ENCODE measurements at places on chromosomes 6 and 20. TPM values are rescaled to one million over a fixed set of nuclear protein-coding genes. Genes with fewer than 3 reads are reported as not detected.

Gene PAK1IP1
- 10.4 TPM for total RNA-seq

Gene PRDM1
- 1.1 TPM for total RNA-seq

DNA sequence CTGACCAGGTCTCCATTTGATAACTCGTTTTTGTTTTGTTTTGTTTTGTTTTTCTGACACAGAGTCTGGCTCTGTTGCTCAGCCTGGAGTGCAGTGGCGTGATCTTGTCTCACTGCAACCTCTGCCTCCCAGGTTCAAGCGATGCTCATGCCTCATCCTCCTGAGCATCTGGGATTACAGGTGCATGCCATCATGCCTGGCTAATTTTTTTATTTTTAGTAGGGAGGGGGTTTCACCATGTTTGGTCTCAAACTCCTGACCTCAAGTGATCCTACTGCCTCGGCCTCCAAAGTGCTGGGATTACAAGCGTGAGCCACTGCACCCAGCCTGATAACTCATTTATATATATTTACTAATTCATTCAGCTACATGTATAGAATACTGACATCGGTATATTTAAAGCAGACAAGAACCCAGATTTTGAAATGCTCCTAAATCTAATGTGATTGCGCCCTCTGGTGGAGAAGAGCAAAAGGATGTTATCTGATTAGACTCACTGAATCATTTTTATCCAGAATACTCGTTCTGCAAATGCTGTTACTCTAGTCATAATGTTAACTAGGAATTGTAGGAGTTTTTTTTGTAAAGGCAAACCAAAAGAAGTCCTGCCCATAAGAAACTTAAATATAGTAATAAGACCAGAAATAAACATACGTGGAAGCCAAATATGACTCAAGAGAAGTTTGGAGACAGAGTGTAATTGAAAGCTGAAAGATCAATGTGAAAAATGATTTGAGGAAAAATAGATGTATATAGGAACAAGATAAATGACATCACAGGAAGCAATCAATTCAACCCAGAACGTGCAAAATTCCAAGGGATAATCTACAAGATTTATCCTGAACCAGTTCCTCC, 5.3 kb upstream of the COL12A1 start:
- no peak for DNase-seq

DNA sequence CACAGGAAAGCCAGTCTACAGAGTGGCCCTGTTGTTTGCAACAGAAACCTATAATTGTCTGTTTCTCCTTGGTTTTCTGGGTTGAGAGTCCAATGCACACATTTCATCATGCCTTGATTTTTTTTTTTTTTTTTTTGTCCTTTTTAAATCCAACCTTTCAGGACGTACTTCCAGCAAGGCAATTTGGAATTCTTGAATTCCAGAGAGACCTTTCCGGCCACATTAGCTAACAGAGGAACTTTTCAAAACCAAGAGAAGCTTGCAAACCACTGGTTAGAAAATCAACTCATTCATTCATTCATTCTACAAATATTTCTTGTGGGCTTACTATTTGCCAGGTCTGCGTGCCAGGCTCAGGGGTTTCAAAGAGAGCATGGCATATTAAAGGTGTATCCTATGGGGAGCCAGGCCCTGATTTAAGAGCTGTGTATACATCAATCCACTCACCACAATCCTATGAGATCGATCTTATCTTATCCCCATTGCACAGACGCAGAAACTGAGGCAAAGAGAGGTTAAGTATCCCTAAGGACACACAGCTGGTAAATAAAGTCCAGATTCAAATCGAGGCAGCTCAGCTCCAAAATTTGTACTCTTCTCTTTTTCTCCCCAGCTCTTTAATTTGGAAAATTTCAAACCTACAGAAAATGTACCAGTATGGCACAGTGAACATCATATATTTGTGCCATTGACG, 43.0 kb downstream of the EYA2 start:
- no peak for DNase-seq

Gene ZSCAN23
- 2.1 TPM for total RNA-seq

DNA sequence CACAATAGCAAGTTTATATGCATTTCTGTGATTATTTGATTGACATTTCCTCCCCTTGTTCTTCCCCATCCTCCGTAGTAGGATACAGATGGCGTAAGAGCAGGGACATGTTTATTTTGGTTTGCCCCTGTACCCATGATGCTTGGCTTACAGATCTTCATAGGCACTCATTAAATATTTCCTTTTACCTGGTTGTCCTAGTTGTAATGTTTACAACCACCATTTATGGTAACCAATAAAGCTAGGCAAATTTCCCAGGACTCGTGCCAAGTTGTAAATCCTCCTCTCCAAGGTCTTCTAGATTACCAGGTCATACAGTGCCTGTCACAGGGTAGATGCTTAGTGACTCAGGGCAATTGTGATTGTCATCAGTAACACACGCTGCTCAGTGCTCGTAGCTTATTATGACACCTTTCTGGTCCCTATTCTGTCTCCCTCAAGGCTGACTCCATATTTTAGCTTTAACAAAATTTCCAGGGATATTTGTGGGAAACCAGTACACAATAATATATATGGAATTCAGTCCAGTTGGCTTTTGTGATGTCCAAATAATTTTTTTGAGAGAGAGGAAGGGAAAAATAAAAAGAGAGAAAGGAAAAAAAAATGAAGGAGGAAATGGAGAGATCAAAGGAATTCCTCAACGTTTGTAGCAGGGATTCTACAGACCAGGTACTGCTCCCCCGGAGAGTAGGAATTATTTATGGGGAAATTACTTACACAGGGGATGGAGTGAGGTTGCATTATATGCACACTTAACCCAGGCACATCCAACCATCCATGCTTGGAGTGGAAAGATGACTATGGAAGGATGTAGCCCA, 24.6 kb downstream of the CYP24A1 start:
- no peak for DNase-seq

DNA sequence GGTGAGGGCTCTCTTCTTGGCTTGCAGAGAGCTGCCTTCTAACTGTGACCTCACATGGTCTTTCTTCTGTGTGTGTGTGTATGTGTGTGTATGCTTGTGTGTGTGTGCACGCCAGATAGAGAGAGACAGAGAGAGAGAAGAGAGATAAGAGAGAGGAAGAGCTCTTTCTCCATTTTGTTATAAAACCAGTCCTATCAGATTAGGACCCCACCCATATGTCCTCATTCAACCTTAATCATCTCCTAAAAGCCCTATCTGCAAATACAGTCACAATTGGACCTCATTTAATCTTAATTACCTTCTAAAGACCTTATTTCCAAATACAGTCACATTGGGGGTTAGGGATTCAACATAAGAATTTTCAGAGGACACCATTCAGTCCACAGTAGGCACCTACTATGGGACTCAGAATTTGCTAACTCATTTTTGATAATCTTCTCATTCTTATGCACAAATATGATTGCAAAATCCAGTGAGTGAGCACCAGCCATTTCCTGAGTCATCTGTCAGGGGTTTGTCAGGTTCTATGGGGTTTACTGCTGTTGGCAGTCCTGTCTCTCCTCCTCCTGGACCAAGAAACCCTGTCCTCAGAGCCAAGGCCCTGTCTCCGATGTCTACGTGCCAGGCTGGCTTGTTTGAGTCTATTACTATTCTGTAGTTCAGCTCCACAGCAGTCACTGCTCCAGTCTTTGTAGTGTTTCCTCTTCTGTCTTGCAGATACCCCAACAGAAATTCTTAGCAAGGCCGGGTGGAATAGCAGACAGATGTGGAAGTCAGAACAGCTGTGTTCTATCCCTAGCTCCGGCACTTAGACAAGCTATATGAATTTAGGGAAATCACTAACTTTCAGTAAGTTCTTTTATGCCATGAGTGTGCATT, 59.0 kb upstream of the FAM184A start:
- no peak for DNase-seq

GRCh38 chr6:160379466-160379865, 31.3 kb downstream of the SLC22A3 start:
- no peak for DNase-seq

DNA sequence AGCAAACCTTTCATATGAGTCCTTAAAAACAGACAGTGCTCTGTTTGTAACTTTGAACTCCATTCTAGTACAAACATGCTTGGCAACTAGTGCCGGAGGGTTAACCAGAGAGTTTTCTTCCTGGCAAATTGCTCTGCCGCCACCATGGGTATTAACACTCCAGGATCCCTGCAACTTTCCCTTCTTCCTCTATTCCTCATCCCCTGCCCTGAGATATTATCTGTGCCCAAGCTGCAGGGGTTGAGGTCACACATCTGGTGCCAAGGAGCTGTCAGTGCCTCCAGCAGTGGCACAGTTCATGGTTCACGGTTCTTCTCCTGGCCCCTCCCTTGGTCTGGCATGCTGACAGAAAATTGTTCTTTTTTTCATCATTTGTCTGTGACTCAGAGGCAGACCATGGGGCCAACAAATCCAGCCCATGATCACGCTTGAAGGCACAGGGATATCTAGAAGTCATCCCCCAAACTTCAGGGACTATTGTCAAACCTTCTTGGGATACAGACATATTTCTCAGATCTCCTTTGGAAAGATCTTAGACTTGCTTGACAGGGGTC, 77.5 kb downstream of the ATXN1 start:
- DNase-seq: no peak

DNA sequence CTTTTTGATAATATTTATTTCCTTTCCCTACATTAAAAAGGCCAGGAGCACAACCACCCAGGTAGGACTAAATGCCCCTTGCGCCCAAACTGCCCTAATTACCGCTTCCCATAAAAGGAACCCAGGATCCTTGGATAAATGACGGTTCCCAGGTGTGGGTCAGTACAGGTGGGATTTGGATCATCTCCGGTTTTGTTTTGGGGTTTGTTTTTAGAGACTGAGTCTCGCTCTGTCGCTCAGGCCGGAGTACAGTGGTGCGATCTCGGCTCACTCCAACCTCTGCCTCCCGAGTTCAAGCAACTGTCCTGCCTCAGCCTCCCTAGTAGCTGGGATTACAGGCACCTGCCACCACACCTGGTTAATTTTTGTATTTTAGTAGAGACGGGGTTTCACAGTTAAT, 28.4 kb downstream of the ZNF217 start:
- no peak for DNase-seq

DNA sequence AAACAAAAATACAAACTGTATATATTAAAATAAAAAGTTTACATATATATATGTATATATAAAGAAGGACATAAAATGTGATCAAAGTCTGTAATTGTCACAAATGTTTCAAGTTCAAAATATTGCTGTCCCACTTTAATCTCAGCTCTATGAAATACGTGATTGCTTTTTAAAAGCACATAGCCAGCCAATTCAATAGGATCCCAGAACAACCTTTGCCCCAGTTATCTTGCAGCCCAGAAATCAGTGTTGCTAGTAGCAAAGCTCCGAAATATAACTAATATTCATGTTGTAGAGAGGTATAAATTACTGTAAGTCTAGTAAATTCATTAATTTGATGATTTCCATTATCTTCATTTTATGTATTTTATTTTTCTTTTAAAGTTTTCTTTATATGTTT, 114.6 kb downstream of the ELOVL4 start:
- DNase-seq: no peak

Gene SLC22A2
- not detected for total RNA-seq

DNA sequence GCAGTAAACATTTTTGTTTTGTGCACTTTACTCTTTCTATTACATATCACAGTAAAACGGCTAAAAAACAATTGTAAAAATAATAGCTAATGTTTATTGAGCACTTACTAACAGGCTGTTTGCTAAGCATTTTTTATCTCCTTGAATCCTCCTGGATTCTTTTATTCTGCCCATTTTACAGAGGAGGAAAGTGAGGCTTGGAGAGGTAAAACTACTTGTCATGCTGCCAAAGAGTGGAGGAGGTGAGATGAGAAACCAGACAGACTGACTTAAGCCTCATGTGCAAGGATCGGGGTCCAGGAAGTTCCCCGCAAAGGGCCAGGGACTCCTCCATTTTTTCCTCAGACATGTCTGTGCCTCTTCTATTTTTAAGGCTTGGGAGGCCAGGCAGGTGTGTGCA, 63.6 kb downstream of the DLGAP4 start:
- no peak for DNase-seq

- no peak for DNase-seq
These were observed 407.0 kb upstream of the SOX4 start for GRCh38 chr6:21186479-21187055.

GRCh38 chr6:43668151-43669028, 19.2 kb downstream of the MRPS18A start:
- peak; percentile 68 for DNase-seq

DNA sequence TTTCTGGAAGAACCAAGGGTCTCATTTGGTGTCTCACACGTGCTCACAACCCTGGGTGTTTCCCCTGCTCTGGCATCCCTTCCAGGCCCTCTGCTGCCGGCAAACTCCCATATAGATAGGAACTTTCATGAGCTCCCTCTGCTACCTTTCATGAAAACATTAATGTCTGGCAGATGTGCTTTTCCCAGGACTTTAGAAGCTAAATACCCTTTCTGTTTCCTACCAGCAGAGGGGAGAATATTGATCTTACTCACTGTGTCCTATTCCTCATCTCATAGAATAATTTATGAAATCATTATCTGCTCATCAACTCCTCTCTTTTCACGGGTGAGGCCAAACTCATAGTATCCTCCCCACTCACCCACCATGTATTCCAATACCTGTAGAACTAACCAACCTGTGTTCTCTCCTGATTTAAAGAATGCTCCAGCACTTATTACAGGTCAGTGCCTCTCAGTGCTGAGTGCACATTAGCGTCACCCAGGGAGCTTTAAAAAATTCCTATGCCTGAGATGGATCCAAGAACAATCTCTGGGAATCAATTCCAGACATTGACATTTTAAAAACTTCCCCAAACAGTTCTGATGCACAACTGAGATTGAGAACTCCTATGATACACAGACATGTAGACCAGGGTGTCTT, 298.5 kb upstream of the JAG1 start:
- no peak for DNase-seq

DNA sequence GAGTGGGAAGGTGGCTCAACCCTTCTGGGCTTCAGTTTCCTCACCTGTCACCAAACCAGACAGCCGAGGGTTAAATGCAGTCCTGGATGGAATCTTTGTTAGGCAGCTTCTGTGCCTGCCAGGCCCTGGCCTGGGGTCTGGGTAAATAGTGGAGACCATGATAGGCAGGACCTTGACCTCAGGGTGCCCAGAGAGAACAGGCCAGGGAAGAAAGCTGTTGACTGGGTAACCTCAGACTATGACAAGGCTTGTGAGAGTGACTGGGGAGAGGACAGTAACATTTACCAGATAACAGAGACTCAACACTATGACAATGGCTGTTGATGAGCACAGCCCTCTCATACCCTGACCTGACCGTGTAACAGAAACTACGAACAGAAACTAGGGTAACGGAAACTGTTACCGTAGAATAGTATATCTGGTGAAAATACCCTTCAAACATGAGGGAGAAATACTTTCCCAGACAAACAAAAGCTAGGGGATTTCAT, 218.3 kb downstream of the PREX1 start:
- no peak for DNase-seq

Gene PACRG
- total RNA-seq: 7.4 TPM

Gene LY6G6C
- total RNA-seq: not detected

- no peak for DNase-seq
These were observed 79.8 kb upstream of the OPRM1 start for GRCh38 chr6:153959276-153959675.

- DNase-seq: no peak
These were observed 59.8 kb upstream of the SIRPA start for GRCh38 chr20:1835186-1836035.

Gene INSM1
- not detected for total RNA-seq

- no peak for DNase-seq
These were observed 225.3 kb upstream of the EPHA7 start for GRCh38 chr6:93644611-93645010.

- DNase-seq: no peak
These were observed 266.5 kb upstream of the QKI start for GRCh38 chr6:163147994-163148393.

Gene LST1
- 5.5 TPM for total RNA-seq

Data from Right ventricle myocardium superior (tissue), 1 donor.